ENCODE measurements at places on chromosomes 1 and 21.

GRCh38 chr1:31776516-31776915 lies 12.4 kb upstream of the ADGRB2 start:
- no peak for DNase-seq

- DNase-seq = no peak
These were observed 94.6 kb upstream of the RALGPS2 start for GRCh38 chr1:178630417-178630816.

DNA sequence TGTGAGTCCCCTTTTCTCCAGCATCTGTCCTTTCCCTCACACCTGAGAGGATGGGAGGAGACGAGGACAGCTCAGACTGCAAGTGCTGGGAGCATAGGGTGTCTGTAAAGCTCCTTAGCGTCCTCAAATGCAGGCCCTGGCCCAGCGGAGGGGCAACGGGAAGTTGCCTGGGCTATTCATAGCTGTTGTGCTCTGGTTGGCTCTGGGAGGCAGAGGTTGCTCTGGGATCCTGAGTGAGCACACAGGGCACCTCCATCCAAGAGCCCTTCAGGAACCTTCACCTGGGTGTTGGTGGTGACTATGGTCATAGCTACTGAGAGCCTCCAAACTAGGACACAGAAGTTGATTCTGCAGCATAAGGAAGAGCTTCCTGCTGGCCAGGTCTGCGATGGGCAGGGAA lies 2.6 kb downstream of the PADI1 start:
- no peak for DNase-seq

DNA sequence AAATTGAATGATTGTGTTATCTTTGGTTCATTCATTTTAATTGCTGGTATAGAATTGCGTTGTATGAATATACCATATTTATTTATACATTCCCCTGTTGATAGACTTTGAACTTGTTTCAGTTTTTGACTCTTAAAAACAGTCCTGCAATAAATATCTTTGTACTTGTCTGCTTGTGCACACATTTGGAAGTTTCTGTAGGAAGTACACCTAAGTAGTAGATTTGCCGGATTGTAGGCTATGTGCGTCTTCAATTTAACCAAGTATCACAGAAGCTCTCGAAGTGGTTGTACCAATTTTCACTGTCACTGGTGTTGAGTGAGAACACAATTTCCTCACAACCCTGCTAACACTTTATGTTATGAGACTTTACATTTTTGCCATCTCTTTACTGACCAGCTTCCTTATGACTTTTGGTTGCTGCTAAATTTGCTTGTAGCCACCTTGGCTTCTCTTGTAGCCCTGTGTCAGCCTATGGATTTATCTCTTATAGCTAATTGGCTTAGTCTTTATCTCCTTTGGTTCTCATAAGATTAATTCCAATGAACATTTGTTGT lies 2.2 kb downstream of the TTC3 start:
- DNase-seq = no peak

DNA sequence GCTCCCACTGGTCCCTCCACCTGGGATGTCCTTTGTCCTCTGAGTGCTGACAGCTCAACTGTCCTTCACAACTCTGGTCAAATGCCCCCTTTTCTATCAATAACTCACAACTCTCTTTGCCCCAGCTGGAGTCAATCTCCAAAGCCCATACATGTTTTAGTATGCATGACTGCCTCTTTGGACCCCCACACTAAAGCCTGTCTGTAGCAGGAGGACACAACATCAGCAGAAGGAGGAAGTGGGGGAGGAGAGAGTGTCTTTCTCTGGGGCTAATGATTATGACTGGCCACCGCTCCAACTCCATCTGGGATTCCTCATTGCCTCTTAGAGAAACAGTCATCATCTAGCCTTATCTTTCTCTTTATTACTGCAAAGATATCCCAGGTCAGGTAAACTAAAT lies 186.6 kb upstream of the FGGY start:
- no peak for DNase-seq

GRCh38 chr1:10608690-10609089 lies 133.9 kb downstream of the PEX14 start:
- no peak for DNase-seq

Measured in mesenteric fat pad (tissue), 1 donor.